ENCODE measurements at places on chromosomes 5 and 9. TPM values are rescaled to one million over a fixed set of nuclear protein-coding genes. Genes with fewer than 3 reads are reported as not detected.

Gene DIRAS2
- total RNA-seq = not detected

DNA sequence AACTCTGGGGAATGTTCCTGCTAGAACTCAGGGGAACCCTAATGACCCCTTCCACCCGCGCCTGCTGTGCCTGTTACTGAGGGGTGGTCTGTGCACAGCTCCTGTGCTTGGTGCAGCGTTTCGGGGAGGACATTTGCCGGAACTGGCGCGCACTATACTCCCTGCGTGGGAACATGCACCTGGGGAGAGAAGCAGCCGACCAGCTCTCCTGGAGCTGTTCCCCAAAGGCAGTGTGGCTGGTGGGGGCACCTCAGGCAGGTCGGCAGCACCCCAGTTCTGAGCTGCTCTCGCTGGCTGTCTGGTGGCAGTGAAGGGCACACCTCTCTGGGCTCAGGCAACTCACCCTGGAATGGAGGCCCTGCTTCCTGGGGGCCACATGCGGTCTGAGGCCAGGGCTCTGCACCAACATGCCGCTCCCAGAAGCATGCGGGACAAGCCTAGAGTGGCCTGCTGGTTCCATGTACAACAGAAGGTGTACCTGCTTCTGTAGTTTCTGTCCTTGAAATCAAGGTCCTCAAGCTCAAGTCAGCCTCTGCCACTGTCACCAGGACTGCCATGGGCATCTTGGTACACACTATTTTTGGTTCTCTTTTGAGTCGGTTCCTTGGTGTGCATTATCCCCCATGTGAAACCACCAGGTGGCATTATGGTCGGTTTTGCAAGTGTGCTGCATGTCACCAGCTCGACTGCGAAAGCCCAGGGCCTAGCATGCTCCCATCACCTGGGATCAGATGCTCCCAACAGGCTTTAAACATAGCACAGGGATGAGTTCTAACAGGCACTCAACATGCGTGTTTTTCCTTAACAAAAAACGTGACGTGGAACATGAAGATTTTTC is 7.8 kb upstream of the MRNIP start:
- DNase-seq = no peak

Gene LRRC19
- total RNA-seq = not detected

Gene CDKN2AIPNL
- total RNA-seq = 12.3 TPM

Gene EIF4EBP3
- total RNA-seq = 6.0 TPM

DNA sequence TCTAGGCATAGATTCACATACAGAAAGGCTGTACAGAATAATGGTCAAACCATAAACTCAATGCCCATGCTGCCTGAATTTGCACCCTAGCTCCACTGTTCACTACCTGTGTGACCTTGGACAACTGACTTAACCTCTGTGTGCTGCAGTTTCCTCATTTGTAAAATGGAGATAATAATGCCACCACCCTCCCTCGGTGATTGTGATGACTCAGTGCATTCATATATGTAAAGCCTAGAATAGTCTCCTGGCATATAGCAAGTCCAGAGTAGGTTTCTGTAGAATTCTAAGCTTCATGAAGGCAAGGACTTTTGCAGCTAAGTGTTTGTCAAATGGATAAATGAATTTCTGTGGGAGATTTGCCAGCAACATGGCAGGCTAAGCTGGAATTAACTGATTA is 297.8 kb upstream of the NR4A3 start:
- no peak for DNase-seq

- no peak for DNase-seq
Observed at GRCh38 chr5:139635606-139636206, 12.4 kb upstream of the CXXC5 start.

Gene PPIP5K2
- 85.3 TPM for total RNA-seq

DNA sequence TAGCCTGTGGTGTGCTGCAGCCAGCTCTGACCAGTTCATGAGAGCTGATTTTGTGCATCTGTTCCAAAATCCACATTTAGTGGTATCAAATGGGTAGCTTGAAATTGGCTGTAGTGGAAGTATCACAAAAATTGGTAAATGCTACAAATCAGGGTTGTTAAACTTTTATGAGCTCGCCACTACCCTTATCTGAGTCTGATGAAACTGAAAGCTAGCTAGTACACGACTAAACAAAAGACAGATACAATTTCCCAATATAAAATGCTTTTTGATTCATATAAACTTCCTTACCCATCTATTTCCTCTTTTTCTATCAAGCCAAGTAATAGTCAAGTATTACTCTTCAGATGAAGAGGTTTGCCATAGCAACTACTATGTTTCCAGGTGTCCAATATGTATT is 392.0 kb downstream of the TMEM161B start:
- no peak for DNase-seq

GRCh38 chr9:89795538-89796195 is 190.9 kb downstream of the GADD45G start:
- no peak for DNase-seq

Gene NRARP
- total RNA-seq = 2.3 TPM

- DNase-seq = no peak
Observed at GRCh38 chr9:106920701-106921283, 57.8 kb downstream of the ZNF462 start.

DNA sequence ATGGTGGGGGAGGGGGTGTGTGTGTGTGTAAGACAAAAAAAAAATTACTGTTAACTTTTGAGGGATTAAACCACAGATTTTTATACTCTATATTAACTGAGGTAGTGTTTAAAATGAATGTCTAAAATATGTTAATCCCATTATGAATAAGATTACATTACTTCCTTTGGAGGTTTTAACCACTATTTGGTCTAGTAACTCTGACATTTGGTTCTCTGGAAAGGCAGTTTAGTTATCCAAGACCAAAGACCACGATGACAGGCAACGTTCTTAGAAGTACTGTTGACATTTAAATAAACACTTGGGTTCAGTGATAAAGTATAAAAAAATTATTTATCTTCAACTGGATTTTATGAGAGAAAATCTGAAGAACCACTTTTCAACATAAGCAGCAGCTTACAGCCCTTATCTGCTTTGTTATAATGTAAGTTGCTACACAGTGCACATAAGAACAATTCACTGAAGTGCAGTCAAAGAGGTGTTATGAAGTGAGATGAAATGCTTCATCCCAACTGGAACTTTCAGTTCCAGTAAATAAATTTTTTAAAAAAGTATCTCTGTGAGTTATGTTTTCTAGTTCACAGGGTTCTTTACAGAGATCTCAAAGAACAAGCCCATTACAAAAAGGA is 94.5 kb downstream of the OSMR start:
- DNase-seq = no peak

DNA sequence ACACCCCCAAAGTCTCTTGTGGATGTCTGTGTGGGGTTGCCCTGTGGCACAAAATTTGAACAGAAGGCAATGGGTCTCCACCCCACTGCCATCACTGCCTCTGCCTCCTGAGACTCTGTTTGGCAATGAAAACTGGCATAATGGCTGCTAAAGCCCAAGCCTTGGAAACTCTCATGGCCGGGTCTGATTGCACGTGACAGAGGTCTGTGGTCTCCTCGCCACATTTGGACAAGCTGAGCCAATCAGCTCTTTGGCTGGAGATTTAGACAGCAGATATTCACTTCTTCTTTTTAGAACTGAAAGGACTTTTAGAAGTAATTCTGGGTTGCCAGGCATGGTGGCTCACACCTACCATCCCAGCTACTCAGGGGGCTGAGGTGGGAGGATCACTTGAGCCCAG is 5.5 kb downstream of the GGTA1 start:
- no peak for DNase-seq

Gene UNC13B
- total RNA-seq = 0.21 TPM

DNA sequence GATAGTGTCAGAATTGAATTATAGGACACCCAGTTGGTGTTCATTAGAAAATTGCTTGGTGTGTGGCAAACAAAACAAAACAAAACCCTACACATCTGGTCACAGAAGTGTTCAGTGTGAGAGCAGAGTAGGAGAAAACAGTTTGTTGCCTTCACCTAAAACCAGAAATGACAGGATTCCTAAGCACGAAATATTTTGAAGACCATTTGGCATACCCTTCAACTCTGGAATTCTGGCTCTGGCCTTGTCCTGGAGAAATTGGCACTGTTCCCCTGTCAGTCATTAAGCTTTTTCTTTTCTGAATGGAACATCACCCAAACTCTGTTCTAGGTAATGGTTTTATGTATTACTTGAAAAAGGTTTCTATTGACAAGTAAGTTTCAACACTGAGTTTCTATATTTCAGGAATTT is 110.2 kb upstream of the PCA3 start:
- no peak for DNase-seq

Gene C9
- total RNA-seq = not detected

DNA sequence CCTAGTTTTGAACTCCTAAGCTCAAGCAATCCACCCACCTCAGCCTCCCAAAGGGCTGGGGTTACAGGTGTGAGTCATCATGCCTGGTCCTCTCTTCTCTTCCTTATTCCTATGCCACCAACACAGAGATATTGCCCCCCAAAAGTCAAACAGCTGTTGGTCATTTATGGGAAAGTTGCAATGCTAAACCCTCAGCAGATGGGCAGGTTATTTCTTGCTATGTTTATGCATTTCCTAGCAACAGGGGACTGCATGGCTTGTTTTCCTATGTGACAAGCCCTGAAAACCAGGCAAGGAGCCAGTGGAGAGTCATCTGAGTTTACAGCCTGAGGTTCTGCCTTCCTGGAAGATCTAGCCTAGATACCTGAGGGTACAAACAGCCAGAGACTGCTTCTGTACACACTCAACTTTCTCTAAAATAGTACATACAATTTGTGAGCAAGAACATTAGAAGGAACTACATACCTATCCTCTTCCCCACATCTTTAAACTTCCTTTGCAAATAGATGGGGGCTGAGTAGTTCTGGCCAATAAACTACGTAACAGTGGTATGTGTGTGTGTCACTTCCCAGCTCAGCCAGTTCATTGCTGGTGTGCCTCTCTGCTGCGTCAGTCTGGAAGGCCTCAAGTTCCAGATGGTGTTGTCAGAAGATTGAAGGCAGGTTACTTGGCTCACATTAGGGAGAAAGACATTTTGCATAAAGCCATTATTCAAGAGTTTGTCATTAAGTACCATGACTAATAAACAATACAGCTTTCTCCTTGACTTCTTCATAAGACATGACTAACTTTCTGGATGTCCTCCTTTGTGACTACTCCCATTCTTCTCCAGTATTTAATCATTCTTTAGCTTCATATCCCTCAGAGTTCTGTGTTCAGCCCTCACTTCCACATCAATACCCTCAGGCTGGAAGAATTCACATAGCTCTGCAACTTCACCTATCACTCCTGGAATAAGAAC is 65.3 kb downstream of the CSNK1A1 start:
- DNase-seq = no peak

GRCh38 chr5:150112201-150113046 is 26.1 kb upstream of the CSF1R start:
- no peak for DNase-seq

DNA sequence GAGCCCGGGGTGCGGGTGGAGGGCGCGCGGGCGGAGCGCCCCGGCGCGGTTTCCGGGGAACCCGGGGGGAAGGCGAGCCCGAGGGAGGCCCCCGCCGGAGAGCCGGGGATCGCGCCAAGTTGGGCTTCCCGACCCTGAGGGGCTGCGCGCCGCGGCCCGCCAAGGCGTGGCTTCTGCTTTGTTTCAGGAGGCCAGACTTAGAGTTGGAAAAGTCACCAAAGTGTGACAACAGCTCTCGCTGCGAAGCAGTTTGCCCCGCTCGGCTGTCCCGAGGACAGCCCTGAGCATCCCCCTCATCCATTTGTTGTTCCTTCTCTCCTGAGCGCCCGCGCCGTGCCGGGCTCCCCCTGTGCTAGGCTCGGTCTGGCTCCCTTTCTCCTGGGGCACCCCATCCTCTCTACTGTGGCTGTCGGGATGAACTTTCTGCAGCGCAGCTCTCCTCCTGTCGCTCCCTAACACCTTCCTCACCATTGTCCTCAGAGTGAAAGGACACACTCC is 410 bp downstream of the GLIPR2 start:
- DNase-seq = no peak

Gene TLX3
- total RNA-seq = not detected

DNA sequence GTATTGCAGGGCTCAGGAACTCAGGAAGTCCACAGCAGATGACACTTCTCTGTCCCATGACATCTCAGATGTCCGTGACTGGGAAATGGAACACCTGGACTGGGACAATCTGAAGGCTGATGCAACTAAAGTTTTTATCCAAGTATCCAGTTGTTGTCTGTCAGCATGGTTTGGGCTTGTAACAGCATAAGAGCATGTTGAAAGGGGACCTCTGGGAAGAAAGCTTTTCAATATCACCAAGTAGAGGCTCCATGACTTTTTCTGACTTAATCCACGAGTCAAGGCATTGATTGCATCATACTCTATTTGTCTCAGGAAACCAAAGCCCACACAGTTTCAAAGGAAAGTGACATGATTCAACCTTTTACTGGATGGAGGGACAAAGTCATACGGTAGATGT is 807.7 kb downstream of the MTRR start:
- no peak for DNase-seq

GRCh38 chr5:157168286-157168685 is 2.2 kb upstream of the GARIN3 start:
- no peak for DNase-seq

Gene EGFL7
- 0.29 TPM for total RNA-seq

- no peak for DNase-seq
Observed at GRCh38 chr5:143564417-143564816, 160.9 kb upstream of the NR3C1 start.

GRCh38 chr5:139745800-139746690 is 49.6 kb upstream of the PSD2 start:
- peak; percentile 66 for DNase-seq

DNA sequence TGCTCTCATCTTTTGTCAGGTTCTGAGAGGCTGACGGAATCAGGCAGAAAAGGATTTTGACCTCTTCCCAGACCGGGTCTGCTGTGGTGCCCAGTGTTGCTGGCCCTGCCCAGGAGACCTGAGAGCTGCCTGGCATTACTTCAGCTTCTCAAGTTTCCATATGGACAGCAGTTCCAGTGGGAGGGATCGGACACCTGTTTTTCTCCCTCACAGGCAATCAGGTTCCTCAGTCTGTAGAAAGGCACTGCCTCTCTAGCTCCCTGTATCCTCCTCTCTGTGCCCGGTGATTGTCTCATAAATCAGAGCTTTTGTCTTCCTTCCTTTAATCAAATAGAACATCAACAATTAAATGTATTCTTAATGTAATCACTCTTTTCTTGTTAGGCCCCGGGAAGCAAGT is 198.7 kb downstream of the SEMA6A start:
- no peak for DNase-seq

Gene LECT2
- total RNA-seq = not detected

DNA sequence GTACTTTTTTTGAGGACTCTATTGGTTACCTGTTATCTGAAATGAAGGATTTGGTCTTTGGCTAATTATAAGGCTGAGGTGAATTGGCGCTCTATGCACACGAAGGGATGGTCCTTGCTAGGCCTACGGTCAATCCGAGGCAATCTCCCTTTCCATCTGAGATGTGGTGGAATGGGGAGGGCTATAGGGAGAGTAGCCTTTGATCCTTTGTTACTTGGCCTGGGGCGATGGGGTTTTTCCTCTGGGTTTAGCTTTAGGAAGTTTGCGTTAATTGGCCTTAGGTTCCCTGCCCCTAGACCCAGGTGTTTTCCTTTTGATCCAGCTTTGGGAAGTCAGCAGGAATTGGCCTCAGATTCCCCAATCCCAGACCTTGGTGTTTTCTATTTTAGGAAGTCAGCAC is 102.1 kb upstream of the C9orf72 start:
- DNase-seq = no peak

GRCh38 chr9:113875459-113876150 is 504 bp upstream of the ZNF618 start:
- no peak for DNase-seq

GRCh38 chr9:116073826-116074225 is 79.8 kb upstream of the PAPPA start:
- DNase-seq = no peak

Data from natural killer cell (primary cell).